ENCODE measurements at places on chromosomes 5 and 9.

DNA sequence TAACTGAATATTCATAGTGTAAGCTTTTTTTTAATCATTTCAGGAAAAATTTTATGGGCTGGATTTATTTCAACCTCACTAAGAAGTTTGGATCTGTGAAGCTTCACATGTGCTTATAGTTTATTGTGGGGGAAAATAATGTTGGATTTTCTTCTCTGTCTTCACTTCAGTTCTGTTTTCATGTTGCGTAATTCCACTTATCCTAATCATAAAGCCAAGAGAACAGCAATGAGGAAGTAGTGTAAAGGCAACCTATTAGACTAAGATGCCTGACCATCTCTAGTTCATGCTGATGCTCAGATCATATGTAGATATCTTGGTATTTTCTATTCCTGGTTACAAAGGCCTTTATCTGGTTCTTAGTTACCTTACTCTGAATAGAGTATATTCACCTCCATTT lies 50.0 kb downstream of the CD180 start:
- no peak for DNase-seq

DNA sequence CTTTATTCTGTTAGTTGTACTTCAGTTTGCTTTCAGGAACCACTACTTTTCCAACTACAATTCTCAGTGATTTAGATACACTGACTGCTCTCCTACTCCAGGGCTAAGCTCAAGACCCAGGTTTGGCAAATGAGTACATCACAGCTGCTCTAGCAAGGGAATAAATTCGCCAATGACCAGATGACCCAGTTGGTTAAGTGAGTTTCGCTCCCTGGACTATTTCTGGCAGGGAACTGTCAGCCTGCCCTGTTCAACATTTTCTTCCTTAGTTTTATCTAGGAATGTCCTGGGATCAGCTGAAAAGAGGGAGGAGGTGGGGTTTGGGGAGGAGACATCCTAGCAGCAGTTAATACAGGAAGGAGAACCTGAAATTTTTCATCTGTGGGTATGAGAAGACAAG lies 6.4 kb upstream of the STARD4 start:
- DNase-seq, result no peak

DNA sequence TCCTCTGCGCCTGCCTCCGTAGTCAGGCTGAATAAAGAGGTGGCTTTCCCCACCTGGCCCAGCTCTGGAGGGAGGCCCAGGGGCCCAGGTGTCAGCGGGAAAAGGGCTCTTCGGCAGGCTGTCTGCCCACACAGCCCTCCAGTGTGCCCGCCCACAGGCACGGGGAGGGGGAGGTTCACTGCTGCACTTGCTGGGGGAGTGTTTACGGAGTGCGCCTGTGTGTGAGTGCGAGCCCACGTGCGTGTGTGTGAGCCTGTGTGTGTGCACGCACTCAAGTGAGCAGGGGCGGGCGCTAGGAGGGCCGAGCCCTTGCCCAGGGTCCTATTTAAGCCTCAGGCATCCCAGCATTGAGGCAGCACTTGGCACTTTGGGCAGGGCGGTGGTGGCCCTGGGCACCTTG lies 10.9 kb downstream of the DNLZ start:
- peak; percentile 76 for DNase-seq

- DNase-seq, result no peak
Observed at GRCh38 chr9:106701611-106702010, 161.4 kb upstream of the ZNF462 start.

DNA sequence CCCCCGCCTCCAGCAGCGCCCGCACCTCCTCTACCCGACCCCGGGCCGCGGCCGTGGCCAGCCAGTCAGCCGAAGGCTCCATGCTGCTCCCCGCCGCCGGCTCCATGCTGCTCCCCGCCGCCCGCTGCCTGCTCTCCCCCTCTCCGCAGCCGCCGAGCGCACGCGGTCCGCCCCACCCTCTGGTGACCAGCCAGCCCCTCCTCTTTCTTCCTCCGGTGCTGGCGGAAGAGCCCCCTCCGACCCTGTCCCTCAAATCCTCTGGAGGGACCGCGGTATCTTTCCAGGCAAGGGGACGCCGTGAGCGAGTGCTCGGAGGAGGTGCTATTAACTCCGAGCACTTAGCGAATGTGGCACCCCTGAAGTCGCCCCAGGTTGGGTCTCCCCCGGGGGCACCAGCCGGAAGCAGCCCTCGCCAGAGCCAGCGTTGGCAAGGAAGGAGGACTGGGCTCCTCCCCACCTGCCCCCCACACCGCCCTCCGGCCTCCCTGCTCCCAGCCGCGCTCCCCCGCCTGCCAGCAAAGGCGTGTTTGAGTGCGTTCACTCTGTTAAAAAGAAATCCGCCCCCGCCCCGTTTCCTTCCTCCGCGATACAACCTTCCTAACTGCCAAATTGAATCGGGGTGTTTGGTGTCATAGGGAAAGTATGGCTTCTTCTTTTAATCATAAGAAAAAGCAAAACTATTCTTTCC lies 19.3 kb downstream of the CDKN2A start:
- DNase-seq, result peak; percentile 30

- no peak for DNase-seq
Observed at GRCh38 chr9:113475031-113475430, 11.5 kb downstream of the RGS3 start.

GRCh38 chr5:102866237-102866600 lies 111.1 kb downstream of the PAM start:
- no peak for DNase-seq

- no peak for DNase-seq
Observed at GRCh38 chr5:118068886-118069285, 919.5 kb downstream of the DTWD2 start.

DNA sequence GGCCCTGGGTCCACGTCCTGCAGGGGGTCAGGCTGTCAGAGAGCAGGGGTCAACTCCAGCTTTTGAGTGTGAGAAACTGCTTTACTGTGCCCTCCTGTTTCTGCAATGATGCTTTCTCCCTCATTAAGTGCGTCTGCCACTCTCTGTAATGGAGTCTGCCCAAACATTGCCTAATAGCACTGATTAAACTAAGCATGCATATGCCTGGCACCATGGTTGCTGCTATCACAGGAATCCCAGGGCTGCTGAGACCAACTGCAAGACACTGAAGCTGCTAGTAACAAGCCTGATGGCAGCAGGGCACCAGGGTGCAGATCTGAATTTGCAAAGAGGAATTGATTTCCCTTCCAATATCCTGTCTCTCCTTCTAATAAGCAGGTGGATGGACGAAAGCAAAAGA lies 125.3 kb downstream of the SLC24A2 start:
- DNase-seq, result no peak

DNA sequence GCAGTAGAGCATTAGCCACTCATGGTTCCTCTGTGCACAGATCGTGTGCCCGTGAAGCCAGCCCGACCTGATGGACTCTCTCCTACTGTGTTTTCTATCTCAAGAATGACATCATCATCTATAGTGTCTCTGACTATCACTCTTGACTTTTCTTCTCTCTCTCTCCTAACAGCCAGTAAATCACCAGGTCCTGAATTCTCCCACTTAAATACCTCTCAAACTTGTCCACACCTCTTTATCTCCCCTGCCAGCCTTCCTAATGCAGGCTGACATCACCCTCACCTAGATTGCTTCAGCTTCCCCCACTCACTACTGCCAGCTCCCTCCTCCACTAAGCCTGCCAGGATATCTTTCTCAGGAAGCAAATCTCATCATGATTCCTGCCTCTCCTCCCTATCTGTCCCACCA lies 90.6 kb upstream of the MIER3 start:
- DNase-seq, result no peak

DNA sequence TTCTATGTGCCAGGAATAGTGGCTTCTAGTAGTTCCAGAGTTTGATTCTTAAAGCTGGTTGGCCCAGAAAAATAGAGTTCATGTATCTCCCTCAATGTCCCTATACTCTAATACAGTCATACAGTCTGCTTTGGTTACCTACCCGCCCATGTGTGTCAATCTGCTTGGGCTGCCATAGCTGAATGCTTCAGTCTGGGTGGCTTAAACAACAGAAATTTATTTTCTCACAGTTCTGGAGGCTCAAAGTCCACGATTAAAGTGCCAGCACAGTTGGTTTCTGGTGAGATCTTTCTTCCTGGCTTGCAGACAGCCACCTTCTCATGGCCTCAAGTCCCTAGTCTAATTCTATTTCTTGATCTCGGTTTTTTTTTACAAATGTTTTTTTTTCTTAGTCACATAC lies 1739.0 kb downstream of the MAT2B start:
- no peak for DNase-seq

GRCh38 chr9:81564632-81565031 lies 124.7 kb downstream of the TLE1 start:
- DNase-seq, result peak; percentile 21

GRCh38 chr9:89304834-89305188 lies 6.2 kb upstream of the CKS2 start:
- DNase-seq, result no peak

DNA sequence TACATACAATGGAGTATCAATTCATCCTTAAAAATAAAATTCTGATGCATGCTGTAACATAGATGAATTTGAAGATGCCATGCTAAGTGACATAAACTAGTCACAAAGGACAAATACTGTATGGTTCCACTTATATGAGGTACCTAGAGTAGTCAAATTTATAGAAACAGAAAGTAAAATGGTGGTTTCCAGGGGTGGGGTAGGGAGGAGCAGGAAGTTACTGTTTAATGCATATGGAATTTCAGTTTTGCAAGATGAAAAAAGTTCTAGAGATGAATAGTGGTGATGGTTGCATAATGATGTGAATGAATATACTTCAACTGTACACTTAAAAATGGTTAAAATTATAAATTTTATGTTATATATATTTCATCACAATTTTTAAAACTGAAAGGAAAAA lies 57.3 kb upstream of the FNIP1 start:
- no peak for DNase-seq

- no peak for DNase-seq
Observed at GRCh38 chr5:138967791-138968448, 92.8 kb upstream of the LRRTM2 start.

DNA sequence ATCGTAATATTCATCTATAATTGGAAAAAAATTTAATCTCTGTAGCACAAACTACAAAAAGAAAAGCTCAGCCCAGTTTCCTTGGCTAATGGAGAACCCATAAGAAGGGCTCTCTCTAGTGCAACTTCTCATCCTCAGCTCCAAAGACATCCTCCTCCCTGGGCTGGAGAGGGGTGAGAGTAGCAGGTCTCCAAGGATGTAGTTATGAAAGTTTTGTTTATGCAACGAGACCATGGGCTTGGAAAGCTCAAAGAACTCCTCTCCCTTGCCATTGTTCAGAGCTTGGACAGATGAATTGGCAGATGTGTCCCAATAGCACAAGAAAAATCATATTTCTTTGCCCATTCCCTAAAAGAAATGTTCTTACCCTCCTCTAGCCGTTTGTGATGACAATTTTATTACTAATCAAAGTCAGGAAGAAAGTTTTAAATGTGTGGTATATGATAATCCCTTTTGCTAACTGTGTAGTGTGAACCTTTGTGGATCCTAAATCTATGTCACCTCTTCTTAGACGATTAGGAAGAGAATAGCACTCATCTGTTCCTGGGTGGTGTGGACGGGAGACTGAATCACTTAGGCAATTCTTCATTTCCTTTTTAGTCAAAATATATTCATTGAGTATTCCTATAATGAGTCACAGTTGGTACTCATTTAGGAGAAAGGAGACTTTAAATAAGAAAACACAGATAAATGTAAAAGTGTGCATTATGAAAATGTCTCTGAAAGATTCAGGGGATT lies 52.2 kb downstream of the GARNL3 start:
- DNase-seq, result no peak

DNA sequence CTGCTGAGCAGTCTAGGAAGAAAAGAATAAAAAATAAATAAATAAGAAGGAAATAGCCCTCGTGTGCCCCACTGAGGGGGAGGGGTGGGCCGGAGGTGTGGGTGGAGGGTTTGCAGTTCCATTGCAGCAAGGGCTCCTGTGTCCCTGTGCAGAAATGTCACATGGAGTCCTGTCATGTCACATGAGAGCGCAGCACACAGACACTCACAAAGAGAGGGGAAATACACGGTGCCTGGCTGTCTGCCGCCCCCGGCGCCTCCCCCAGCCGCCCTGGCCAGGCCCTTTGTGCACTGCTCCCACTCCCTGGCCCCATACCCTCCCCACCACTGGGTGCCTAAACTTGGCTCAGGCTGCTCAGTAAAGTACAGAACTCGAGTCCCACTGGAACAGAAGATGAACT lies 55.6 kb upstream of the SPTLC1 start:
- DNase-seq, result no peak

DNA sequence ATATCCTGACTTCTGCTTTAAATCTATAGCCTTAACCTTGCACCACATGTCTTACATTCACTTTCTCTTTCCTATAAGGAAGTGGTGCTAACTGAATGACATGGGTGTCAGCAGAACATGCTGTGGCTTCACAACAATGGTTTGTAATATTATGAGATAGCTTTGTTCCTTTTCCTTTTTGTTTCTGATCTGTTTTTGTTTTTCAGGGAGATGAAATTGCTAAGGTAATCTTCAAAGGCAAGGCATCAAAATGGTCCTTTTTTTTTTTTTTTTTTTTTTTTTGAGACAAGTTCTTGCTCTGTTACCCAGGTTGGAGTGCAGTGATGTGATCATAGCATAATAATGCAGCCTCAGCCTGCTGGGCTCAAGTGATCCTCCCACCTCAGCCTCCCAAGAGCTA lies 53.6 kb upstream of the RANBP6 start:
- DNase-seq, result no peak

DNA sequence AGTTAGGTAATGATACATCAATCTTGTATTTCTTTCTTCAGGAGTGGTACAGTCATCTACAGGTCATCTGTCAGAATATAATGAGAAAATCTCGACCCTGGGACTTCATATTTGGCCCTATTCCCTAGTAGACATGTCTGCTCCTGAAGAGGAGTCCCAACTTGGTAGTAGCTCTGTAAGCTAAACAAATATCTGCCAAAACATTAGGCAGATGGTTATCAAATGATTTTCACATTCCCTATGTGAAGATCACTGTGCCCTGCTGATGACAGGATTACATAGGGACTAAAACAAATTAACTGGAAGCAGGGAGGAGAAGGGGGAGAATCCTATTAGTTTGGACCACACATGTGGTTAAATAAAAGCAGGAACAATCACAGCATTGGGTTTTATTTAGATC lies 138.6 kb upstream of the NFIB start:
- no peak for DNase-seq

DNA sequence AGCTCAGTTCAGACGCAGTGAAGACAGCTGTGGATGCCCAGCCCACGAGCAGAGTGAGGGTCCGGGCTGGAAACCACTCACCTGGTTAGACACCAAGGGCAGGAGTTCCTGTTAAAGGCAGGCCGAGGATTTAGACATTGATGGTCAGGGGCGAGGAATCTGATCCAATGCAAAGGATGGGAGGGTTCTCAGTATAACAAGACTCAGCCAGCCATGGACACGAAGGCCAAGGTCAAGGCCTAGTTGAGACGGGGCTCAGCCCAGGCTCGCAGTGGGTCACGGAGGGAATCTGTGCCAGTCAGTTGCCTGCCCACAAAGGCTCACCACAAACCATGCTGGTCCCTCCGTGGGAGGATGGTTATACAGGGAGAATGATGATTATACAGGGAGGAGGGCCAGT lies 63.3 kb upstream of the FCN1 start:
- DNase-seq, result no peak

DNA sequence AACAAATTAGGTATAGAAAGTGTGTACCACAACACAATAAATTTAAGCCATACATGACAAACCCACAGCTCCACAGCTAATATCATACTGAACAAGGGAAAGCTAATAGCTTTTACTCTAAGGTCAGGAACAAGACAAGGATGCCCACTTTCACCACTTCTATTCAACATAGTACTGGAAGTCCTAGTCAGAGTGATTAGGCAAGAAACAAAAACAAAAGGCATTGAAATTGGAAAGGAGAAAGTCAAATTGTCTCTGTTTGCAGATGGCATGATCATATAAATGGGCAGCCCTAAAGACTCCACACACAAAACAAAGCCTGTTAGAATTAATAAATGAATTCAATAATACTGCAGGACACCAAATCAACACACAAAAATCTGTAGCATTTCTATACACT lies 548.8 kb downstream of the CTNND2 start:
- no peak for DNase-seq

All from right cardiac atrium (tissue), 5 donors.